Stimulated activated naive CD8-positive, alpha-beta T cell treated with anti-CD3 and anti-CD28 coated beads, Interleukin-15, Interleukin-2, amounts not matched to agents 100 U/mL and 50 U/mL, for 24 hours (primary cell): ENCODE measurements at places on chromosomes 4 and X.

GRCh38 chr4:142719854-142720541 is 126.1 kb downstream of the INPP4B start:
- no peak for DNase-seq

GRCh38 chr4:1321946-1322650 is 24.9 kb upstream of the UVSSA start:
- no peak for DNase-seq

- no peak for DNase-seq
These were observed 71.8 kb downstream of the RTL9 start for GRCh38 chrX:110430293-110431076.

DNA sequence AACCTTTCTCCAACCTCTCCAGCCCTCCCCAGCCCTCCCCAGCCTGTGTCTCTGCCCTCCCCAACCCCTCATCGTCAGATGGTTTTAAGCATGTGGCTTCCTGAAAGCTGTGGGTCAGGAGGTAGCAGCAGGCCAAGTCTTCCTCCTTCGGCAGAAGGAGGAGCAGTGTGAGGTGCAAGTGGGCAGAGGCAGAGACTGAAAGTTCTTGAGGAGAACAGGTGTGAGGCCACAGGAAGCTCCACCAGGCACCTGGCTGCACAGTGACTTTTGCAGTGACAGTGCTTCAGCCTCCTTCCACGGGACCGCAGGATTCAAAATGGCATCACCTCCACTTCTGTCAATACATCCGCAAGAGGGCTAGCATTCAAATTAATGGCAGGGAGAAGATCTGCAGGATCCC is 203.9 kb upstream of the LEF1 start:
- peak; percentile 14 for DNase-seq

GRCh38 chr4:27040356-27040755 is 179.7 kb downstream of the STIM2 start:
- no peak for DNase-seq

- no peak for DNase-seq
These were observed 85.0 kb upstream of the CPEB2 start for GRCh38 chr4:14917298-14917633.

GRCh38 chrX:15194146-15194545 is 75.7 kb downstream of the ASB9 start:
- DNase-seq = no peak

DNA sequence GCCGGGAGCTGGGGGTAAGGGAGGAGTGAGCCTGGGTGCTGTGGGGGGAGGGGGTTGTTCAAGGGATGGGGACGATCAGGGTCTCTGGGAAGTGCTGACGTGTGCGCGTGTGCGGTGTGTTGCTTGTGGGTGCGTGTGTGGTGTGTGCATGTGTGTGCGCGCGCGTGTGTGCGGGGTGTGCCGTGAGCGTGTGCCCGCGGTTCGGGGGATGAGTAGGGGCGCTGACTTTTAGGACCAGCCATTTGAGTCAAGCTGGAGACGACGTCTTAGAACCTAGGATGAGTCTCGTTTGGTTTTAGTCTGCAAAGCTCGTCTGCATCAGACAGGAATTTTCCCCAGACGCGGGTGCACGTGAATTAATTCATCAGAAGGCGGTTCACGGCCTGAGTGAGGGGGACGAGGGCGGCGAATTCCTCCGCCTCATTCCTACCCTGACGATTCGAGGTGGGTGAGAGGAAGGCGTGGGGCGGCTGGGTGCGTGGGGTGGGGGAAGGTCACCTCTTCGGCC is 950 bp upstream of the TMEM271 start:
- DNase-seq = no peak

- no peak for DNase-seq
These were observed 9.0 kb upstream of the GLOD5 start for GRCh38 chrX:48752498-48752897.

GRCh38 chr4:173506597-173507211 is 23.3 kb downstream of the HAND2 start:
- no peak for DNase-seq

DNA sequence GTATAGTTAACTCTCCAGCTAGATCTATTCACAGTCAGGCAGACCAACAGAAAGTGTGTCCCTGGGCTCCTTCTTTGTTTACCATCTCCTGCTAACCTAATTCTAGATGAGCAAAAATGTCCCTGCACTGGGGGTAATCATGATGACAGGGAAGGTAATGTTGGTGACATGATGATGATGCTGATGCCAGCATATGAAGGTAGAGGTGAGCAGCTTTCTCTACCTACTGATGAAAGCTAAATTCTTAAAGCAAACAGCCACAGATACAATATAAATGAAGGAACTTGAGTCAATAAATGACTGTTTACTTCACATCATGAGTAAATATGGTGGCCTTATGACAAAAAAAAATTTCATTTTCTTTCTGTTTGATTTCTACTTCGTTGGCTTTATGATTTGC is 78.5 kb downstream of the NKX6-1 start:
- DNase-seq = no peak

- DNase-seq = no peak
These were observed 53.7 kb downstream of the CHM start for GRCh38 chrX:85993539-85994197.

DNA sequence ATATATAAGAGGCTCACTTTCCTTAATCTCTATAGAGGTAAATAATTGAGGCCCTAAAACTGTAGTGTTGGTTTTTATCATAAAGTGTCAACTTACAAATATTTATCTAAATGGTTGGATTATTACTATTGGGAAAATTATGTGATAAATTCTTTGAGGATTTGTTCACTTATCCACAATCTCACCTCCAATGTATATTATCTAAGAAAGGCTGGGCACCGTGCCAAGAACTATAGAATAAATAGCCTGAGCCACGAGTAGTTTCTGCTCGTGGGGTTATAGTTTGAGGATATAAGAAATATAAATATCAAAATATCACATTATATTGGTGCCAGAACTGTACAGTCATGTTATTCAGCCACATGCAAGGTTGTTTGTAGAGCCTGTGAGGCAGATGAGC is 177.9 kb downstream of the VEGFC start:
- no peak for DNase-seq

- no peak for DNase-seq
These were observed 38.7 kb upstream of the FGF2 start for GRCh38 chr4:122787940-122788339.

DNA sequence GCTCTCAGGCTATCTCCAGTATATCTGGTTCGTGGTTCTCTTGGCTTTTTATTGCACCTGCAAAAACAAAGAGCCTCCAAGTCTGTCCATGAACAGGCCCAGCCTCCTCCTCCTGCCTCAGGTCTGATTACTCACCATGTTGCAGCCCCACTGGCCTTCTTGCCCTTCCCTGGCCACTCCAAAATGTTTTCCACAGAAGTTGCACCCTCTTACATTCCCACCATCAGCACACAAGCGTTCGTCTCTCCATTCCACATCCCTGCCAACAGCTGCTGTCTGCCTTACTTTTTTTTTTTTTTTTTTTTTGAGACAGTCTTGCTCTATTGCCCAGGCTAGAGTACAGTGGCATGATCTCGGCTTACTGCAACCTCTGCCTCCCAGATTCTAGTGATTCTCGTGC is 86.7 kb downstream of the RFC1 start:
- DNase-seq = no peak

DNA sequence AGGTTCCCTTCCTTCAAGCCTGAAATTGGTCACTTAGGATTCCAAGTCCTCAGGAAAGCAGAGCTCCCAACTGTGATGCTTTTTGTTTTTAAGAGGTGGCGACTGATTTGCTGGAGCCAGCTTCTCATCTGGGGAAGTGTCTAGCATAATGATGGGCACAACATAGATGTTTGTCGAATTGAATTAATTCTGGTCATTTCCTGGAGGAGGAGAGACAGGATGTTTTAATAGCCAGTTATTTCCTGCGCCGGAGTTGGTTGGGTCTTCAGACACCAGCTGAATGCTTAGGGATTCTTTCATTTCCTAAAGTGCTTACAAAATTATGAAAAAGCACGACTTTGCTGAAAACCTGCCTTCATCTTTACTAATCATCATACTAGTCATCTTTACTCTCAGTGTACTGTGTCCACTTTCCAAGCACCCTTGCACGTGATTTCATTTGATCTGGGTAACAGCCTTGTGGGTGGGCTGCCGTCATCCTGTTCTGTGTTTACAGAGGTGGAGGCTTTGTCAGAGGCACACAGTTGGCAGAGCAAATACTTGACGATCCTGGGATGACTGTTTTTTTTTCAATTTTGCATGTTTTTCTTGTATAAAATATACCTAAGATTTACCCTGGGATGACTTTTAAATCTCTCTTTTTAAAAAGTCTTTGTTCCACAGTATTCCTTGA is 49.5 kb downstream of the RGS12 start:
- no peak for DNase-seq

DNA sequence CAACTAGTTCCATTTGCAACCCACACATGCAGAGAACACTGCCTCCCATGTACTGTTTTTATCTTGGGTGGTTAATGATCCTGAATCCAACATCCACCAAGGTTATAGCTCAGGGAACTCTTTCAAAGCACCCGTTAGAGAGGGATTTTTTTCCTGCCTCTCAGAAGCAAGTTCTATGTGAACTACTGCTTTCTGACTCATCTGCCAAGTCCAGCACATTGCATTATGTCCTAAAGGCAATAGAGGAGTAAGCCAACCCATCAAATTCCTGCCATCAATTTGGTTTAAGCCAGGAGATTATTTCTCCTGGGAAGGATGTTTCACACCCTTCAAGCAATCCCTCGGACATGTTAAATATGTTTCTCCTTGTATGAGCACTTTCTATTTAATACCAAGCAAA is 334.5 kb downstream of the GASK1B start:
- no peak for DNase-seq

GRCh38 chr4:109921384-109921808 is 8.7 kb downstream of the EGF start:
- DNase-seq = no peak

DNA sequence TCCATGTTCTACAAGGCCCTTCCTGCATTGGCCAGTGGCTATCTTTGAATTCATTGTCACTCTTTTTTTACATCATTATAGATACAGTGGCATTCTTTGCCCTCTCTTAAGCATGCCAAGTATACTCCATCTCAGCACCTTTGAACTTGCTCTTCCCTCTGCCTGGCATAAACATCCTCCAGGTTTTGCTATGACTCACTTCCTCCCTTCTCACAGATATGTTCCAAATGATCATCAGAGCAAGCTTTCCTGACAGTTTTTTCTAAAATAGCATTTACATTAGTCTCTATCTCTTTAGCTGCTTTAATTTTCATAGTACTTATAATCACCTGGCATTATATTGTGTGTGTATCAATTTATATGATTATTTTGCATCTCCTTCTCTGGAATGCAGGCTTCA is 553.3 kb upstream of the MAGEB2 start:
- DNase-seq = no peak

GRCh38 chr4:149951152-149951900 is 126.9 kb upstream of the DCLK2 start:
- no peak for DNase-seq

- DNase-seq = no peak
These were observed 4.2 kb downstream of the GSTCD start for GRCh38 chr4:105712766-105713165.

GRCh38 chr4:185592845-185593488 is 57.7 kb upstream of the PDLIM3 start:
- no peak for DNase-seq

- peak; percentile 38 for DNase-seq
These were observed 282.1 kb downstream of the BCOR start for GRCh38 chrX:39815631-39816030.

- no peak for DNase-seq
These were observed 108.7 kb upstream of the PLS3 start for GRCh38 chrX:115452251-115452650.

DNA sequence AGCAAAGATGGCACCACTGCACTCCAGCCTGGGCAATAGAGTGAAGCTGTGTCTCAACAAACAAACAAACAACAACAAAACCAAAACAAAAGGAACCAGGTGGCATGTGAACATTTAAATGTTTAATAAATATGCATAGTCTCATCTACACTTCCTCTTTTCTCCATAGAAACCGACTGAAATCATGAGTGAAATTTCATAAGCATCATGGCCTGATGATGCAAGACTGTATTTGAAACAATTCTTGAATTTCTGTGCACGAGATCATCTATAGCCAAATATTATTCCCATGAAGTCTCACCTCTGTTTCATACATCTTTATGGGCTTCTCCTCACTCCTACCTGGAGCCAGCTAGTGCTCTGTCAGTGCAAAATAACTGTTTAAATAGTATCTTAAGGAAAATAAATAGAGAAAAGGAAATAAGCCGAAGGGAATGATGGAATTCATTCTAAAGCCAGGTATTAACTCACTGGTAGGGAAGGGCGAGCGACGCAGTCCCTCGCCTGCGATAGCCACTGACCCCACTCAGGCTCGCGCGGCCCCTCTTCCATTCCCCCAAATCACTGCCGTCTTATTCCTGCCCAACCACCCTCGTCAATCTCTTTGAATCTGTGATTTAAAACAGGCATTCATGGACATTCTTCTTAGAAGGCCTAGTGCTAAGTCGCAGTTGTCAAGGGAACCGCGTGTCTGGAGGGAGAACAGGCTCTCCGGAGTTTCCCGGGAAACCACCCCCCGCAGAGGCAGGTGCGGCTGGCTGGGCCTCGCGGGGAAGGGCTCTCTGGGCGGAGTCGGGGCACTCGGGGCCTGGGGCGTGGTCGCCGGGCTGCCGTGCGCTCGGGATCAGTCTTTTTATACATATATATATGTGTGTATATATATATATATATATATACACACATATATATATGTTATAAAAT is 52.4 kb upstream of the TRIM2 start:
- peak; percentile 65 for DNase-seq

- no peak for DNase-seq
These were observed 31.6 kb downstream of the MTHFD2L start for GRCh38 chr4:74189331-74190043.

DNA sequence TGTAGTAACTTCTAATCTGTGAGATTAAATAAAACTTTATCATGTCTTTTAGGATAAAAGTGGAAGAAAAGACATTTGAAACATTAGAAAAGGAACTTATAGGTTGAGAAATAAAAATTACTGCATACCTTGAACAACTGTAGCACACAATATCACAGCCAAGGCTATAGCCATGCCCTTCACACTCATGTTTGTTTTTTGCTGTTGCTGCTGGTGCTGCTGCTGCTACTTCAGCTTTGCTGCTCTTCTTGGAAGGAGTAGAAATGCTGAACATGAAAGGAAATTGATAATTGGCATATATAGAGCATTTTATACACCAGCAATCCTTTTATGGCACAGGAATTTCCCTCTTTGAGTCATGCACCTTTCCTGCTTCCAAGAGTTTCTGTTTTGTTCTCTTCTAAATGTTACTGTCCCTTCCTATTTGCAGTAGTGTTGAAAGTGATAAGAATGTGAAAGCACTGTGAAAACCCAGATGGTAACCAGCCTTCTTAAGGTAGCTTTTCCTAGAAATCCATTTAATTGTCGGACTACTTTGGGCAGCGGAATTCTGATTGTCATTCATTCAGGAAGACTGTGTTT is at the start of gene CXCL11:
Gene CXCL11 (minus strand): TSS at position 272 of the 582 bp plus-strand sequence. CDS start 83 bp downstream, at position 189.
- no peak for DNase-seq
